ENCODE measurements at places on chromosomes 6 and 20.

GRCh38 chr6:155116571-155116910, 121.4 kb downstream of the TIAM2 start:
- DNase-seq, result no peak

GRCh38 chr6:106886922-106887797, 87.4 kb downstream of the CD24 start:
- DNase-seq, result no peak

- DNase-seq, result no peak
Measured at GRCh38 chr20:38893565-38894090, 32.6 kb upstream of the FAM83D start.

- no peak for DNase-seq
Measured at GRCh38 chr6:81565071-81565470, 187.4 kb downstream of the TENT5A start.

GRCh38 chr20:15976047-15976736, 597.1 kb downstream of the KIF16B start:
- DNase-seq, result no peak

GRCh38 chr20:14295238-14295637, 42.2 kb downstream of the FLRT3 start:
- DNase-seq, result no peak
